IMR-90 (cell line): ENCODE measurements at places on chromosomes 2 and 18.

- no peak for DNase-seq
Measured at GRCh38 chr2:200795028-200795440, 16.7 kb upstream of the BZW1 start.

DNA sequence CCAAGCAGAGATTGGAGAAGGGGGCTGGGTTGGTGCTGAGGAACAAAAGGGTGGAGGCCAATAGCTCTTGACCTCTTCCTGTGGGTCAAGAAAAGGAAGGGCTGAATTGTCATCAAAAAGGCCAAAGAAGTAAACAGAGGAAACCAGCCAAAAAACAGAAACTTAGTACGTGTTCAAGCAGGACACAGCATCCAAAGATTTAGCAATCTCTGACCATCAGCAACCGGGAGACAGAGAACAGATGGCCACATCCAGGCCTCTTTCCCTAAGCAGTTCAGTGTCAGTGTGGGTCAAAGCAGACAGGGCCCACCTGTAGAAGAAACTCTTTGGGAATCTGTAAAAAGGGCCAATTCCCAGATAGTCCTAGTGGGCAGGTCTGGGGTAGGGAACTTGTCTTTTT, 2.9 kb downstream of the DNPEP start:
- DNase-seq = no peak

- no peak for DNase-seq
Measured at GRCh38 chr2:29844713-29845326, 76.6 kb downstream of the ALK start.

GRCh38 chr2:223887127-223887526, 49.7 kb upstream of the AP1S3 start:
- peak; percentile 54 for DNase-seq

- DNase-seq = no peak
Measured at GRCh38 chr2:164242409-164242808, 378.9 kb downstream of the GRB14 start.

- peak; percentile 61 for DNase-seq
Measured at GRCh38 chr18:54444319-54444914, 86.7 kb downstream of the C18orf54 start.

DNA sequence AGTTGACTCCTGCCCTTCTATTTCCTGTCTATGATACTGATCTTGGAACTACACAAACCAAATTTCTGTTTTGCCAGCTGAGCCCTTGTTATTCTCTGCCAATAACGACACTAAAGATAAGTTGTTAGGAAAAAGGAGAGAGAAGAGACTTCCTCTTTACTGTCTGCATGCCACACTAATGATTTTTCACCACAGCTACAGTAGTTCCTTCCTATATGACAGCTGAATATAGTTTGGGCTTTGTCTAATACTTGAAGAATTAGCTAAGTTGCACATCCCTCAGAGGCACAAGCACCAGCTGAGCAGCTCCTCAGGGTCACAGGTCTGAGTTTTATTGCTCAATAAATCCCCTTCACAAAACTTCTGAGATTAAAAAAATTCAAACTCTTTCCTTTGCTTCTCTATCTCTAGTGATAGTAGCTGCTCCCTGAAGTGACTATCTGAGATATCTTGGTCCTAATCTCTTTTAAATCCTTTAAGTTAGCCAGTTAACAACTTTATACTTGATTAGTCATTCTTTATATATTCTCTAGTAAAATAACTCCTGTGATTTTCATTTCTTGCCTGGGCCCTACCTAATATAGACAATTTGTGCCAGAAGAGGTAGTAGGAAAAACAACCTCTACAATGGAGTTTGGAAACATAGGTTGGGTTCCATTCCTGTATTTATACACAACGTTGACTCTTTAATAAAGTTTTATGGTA, 253.0 kb upstream of the CNTNAP5 start:
- no peak for DNase-seq

GRCh38 chr2:183283209-183283608, 159.0 kb downstream of the NUP35 start:
- no peak for DNase-seq

GRCh38 chr2:67846370-67847070, 216.3 kb downstream of the C1D start:
- DNase-seq = peak; percentile 98

DNA sequence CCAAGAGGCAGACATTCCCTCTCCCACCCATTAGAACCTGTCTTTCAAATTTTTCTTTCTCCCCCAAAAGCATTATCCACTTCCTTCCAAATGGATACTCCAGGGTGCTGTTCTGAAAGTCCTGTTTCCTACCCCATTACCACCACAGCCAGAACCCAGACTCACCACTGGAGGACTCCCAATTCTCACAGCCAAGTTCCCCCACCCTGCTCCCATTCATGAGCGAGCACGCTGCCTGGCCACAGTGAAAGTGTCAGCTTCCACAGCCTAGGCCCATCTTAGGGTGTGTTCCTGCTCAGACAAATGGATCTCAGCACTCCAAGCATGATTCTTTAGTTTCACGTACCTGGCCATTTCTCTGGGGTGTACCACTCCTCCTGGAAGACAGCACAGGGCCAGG, 3.8 kb upstream of the ANKRD53 start:
- DNase-seq = no peak

- DNase-seq = no peak
Measured at GRCh38 chr2:241030883-241031282, 32.5 kb downstream of the SNED1 start.

DNA sequence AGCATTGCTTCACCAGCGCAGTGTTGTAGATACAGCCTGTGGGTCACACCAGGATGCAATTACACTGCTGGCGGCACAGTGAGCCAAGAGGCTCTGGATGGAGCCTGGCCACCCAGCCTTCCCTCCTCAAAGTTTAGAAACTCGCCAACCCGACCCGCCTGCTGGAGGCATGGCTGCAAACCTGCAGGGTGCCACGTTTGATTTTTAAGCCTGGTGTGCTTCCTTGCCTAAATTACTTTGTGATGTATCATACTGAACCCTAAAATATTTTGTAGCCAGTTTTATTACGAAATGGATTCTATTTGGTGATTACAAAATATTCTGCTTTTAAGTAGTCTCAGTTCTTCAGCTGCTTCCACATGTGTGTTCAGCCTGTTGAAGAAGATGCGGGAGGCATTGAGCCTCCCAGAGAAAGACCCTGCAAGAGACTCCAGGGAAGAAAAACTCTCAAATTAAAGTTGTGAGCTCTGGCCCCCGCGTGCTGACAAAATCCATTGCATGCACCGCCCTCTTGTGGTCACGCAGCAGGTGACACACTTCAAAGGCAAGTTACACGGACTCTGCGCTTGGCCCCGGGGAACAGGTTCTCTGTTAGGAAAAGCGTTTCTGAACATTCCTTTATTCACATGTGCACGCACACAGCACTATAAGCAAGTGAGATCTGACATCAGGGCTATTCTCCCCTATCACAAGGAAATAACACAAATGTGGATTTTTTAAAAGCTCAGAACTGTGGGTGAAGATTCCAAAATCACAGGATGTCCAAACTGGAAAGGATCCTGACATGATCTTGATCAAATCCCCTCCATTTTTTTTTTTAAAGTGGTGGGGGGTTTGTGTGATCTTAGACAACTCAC, 63.0 kb upstream of the TWIST2 start:
- DNase-seq = peak; percentile 61

DNA sequence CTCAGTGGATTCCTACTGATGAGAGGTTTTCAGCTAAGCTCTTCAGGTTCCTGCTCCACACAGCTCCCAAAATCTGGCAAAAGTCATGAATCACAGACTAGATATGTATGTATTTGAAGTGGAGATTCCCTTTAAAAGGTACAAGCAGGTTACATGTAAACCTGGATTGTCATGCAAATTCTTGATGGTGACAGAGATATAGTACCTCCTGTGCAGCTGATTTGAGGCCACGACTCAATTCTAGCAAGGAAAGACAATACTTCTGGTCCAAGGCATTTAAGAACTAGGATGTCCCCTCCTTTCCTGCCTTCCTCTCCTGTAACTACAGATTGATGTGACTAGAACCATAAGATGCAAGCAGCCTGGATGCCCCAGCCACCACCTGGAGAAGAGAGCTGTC, 55.0 kb downstream of the GORASP2 start:
- no peak for DNase-seq

DNA sequence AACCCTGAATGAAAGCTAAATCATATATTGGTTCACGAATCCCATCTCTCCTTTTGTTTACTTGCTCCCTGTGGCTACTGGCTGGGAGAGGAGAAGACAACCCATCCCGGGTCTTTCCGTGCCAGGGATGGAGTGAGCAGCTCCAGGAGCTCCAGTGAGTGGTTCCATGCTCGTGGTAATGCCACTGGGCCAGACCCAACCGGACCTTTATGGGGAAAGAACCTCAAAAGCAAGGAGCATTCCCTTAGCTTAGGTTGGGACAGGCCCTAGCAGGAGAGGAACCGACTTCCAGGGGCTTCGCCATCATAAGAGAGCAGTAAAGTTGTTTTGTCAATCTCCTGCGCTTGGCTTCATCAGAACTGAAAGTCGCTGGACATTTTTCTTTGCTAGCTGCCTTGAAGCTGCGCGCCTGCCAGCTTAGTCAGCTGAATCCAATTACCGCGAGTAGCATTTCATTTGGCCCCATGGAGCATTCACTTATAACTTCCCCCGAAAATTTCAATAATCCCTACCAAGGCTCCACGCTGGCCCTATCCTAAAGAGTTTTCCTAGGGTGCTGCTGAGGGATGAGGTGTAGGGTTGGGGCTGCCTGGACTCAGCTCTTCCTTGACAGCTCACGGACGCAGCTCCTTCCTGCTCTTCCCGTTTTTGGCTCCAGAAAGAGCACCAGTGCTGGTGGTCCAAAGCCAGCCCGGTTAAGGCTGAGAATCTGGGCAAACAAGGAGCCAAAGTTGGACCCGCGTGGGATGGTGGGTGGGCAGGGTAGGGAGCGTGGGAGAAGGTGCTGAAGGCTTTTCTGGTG, 4.9 kb downstream of the HOXD3 start:
- peak; percentile 12 for DNase-seq

- peak; percentile 77 for DNase-seq
Measured at GRCh38 chr18:74342416-74343043, 26.9 kb downstream of the C18orf63 start.

DNA sequence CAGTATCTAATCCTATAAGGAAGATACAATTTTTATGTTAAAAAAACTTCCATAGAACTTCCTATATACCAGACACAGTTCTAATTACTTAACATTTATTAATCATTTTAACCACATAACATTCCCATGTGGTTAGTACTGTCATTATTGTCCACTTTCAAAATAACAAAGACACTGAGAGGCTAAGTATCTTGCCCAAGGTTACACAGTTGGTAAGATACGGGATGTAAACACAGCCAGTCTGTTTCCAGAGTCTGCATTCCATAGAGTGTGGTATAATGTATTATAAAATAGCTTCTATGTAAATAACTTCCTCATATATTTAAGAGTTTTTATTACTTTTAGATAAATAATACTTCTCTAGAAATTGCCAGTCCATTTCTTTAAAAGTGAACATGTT, 383.3 kb upstream of the ETAA1 start:
- peak; percentile 47 for DNase-seq

- DNase-seq = no peak
Measured at GRCh38 chr2:86189782-86190416, 5.4 kb downstream of the IMMT start.

DNA sequence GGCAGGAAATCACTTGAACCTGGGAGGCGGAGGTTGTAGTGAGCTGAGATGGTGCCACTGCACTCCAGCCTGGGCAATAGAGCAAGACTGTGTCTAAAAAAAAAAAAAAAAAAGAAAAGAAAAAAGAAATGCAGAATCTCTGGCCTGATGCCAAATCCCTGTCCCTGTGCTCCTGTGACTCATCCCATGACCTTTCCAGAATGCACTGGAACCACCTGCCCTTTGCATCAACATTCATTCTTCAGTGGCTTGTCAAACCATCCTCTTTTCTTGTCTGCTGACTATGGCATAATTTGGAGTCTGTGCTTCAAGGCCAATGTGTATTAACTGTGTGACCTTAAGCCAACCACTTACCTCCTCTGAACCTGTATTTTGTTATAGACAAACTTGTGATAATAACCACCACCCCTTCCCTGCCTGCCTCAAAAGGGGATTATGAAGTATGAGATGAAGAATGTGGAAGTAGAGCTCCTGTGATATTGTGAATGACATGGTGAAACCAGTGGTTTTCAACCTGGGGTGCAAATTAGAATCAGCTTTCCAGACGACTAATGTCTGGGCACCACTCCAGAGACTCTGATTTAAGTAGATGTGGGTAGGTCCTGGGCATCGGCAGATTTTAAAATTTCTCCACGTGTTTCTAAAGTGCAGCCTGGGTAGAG, 189.3 kb downstream of the CLIP4 start:
- DNase-seq = no peak

DNA sequence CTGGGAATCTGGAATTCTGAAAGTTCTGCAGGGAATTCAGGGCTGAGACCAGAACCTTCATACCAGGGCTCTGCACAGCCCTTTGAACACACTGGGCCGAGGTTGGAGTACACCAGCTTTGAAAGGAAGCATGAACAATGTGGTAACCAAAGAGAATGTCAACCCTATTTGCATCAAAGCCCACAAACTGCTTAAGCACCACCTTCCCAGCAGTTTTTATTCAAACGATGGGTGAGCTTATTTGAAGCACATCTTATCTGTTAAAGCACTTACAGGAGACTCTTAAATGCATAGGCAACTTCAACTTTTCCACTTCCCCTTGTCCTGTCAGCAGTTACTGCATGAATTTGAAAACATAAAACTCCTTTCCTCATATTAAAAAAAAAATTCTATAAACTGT, 96.6 kb downstream of the TXNL1 start:
- DNase-seq = no peak

- DNase-seq = no peak
Measured at GRCh38 chr2:82494739-82495138, 1964.3 kb downstream of the SUCLG1 start.

DNA sequence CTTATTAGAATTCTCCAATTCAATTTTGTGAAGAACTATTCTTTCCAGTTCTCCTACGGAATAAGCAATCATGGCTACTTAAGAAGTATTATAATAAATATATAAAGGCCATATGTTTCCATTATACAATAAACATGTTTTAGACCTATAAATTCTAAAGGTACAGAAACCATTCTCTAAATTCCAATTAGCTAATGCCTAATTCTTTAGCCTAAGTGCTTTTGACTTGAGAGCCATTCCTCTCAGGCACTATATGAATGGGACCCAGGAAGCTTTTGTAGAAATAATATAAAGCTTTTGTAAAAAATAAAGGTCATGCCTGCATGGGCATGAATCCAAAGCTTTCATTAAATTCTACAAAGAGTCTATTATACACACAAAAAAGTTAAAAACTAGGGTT, 161.0 kb upstream of the UNC80 start:
- DNase-seq = no peak

DNA sequence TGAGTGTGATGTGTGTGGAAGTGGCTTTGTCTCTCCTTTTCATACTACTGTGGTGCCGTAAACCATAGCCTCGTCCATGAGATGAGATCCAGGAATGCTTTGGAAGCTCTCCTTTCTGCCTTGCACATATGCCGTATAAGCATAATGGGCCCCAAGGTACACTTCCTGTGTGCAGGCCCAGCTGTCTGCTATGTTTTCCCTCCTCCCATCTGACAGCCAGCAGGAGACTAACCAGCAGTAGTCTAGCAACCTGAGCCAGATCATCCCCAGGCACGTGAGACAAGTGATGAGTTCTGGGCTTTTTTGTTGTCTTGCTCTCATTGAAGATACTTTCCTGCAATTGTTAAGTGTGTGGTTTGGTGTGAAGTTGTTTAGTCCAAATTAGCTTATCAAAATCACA, 555.5 kb upstream of the LRRTM4 start:
- DNase-seq = no peak

- DNase-seq = no peak
Measured at GRCh38 chr2:12199491-12200211, 453.2 kb downstream of the LPIN1 start.
